AG10803 (cell line): ENCODE measurements at places on chromosomes 11 and 22.

DNA sequence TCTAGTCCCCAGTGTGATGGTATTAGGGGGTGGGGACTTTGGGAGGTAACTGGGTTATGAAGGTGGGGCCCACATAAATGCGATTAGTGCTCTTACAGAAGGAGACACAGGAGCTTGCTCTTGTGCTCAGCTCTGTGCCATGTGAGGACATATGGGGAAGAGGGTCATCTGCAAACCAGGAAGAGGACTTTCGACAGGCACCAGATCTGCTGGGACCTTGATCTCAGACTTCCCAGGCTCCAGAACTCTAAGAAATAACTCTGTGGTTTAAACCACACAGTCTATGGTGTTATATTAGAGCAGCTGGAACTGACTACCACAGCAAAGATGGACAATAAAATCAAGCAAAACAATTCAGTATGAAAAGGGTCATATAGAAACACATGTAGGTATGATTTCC, 26.7 kb downstream of the NNMT start:
- DNase-seq = no peak

- peak; percentile 93 for DNase-seq
Observed at GRCh38 chr11:75603791-75604736, 42.0 kb downstream of the SERPINH1 start.

DNA sequence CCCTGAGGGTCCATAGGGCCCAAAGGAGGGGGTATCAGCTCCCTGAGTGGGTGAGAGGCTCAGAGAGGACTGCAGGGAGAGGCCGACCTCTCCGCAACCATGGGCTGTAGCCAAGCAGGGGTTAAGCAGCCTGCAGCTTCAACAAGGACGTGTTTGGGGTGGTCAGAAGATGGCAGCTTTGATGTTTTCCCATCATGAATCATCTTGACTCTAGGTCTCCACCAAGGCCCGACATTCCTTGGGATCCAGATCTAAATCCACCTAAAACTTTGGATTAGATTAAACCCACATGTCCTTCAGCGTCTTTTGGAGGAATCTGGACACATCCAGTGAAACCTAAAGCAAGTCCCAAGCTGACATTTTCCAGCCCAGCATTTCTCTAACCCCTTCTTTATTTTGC, 19.8 kb downstream of the FBLN1 start:
- no peak for DNase-seq

- DNase-seq = peak; percentile 18
Observed at GRCh38 chr11:102957953-102958352, 2.4 kb upstream of the MMP13 start.

GRCh38 chr11:127859941-127860354, 727.4 kb downstream of the ETS1 start:
- peak; percentile 17 for DNase-seq

GRCh38 chr22:39635719-39636118, 65.2 kb downstream of the CACNA1I start:
- no peak for DNase-seq

GRCh38 chr11:119030029-119030328, 698 bp downstream of the SLC37A4 start:
- no peak for DNase-seq

GRCh38 chr22:37162221-37163095, 12.7 kb upstream of the IL2RB start:
- DNase-seq = no peak

GRCh38 chr11:107924306-107924705, 3.9 kb upstream of the RAB39A start:
- no peak for DNase-seq
